ENCODE measurements at places on chromosomes 5 and 9.

- DNase-seq, result no peak
Observed at GRCh38 chr9:89635816-89636215, 31.0 kb downstream of the GADD45G start.

DNA sequence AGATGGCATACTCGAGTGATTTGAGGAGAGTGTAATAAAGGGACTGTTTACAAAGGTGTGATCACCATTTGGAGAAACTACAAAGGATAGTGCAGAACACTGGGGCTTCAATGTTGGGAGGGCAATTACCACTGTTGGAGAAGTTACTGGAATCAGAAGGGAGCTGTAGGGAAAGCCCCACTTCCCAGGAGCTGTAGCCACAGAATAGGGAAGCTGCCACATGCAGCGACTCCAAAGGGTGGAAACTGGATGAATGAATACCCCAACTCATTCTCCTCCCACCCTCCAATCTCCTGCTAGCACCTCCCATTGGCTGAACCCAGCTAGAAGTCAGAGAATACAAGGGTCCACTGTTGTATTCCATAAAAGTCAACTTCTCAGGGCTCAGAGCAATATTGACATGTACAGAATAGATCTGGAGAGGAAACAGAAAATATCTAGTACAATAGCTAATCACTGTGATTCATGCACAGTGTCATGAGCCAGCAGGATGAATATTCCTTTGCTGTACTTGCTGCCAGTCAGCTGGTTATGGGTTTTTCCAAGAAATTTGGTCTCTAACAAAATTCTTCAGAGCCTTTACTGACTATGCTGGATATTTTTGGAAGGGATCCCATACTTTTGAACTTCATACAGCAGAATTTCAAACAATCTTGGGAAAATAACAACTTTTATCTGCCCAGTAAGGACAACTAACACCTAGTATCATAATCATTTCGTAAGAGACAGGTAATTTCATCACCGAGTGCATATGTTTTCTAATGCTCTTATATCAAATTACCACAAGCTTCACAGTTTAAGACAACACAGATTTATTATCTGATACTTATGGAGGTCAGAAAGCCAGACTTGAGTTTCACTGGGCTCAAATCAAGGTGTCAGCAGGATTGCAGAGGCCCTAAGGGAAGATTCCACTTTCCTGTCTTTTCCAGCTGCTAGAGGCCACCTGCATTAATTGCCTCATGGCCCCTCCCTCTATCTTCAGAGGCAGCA is 39.6 kb downstream of the PDCD1LG2 start:
- DNase-seq, result peak; percentile 25

DNA sequence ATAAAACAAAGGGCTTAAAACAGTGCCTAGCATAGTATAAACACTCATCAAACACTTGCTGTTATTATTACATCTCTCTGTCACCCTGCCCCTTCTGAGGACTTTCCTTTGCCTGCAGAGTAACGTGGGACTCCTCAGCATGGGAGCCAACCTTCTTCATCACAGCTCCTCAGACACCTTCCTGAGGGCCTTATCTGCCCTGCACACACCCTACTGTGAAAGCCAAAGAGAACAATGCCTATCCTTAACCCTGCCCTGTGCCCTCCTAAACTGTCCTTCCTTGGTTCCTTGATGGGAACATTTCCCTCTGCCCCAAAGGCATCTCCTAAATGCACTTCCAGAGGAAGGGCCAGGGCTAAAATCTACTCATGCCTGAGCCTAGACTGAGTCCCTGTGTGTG is 20.6 kb upstream of the HAND1 start:
- no peak for DNase-seq

GRCh38 chr9:15304632-15305031 is 2.4 kb downstream of the TTC39B start:
- no peak for DNase-seq

DNA sequence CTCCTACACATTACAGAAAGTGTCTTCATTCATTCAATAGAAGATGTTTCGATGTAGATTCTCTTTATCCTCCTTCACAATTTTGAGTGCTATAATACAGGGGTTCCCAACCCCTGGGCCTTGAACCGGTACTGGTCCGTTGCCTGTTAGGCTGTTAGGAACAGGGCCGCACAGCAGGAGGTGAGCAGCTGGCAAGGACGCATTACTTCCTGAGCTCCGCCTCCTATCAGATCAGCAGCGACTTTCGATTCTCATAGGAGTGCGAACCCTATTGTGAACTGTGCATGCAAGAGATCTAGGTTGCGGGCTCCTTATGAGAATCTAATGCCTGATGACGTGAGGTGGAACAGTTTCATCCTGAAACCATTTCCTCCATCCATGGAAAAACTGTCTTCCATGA is 153.0 kb upstream of the SMC2 start:
- no peak for DNase-seq

Measured in RKO (cell line).